ENCODE measurements at places on chromosomes 16 and 17.

DNA sequence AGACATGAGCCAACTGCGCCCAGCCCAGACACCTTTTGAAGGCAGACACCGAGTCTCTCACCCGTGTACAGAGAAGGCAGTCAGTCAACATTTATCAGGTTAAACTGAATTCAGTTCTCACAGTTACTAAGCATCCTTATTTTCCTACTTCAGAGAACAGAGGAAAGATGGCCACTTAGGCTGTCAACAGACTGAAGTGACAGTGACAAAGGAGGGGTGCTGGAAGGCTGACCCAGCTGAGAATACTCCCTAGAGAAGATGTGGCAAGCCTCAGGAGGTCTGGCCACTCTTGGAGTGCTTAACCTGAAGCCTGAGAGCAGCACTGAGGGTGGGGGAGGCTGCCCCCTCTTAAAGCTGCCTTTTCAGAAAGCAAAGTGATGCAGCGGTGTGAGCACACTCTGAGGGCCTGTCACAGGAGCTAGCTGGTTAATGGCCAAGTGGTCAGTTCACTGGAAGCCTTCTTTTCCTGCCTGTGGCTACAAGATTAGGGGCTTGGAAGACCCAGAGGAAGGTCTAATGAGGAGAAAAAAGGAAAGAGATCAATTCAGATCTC is 51.0 kb upstream of the SREBF1 start:
- DNase-seq: no peak

DNA sequence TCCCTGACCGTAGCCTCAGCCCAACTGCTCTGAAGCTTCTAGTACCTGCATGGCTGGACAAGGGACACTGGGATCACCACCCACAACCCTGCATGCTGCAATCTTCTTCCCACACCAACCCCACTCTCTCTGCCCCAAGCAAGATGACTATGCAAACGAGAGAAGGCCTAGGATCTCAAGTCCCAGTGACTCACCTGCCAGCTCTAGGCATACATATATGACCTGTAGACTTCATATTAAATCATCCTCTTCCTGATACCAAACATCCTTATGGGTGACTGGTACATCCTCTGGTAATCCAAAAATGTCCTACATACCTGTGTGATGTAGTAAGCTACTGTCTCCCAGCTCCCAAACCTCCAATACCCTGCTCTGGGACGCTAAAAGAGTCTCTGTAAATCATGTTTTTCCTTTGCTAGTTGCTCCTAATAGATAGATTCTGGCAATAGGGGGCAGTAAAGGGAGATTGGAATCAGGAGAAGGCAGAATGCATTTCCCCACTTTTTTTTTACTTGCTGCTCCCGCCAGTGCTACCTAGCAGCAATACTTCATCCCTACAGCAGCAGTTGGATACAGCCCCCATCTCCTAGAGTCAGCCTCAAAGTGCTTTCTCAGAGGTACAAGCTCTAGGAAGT is 43.4 kb upstream of the SOX9 start:
- DNase-seq: no peak

DNA sequence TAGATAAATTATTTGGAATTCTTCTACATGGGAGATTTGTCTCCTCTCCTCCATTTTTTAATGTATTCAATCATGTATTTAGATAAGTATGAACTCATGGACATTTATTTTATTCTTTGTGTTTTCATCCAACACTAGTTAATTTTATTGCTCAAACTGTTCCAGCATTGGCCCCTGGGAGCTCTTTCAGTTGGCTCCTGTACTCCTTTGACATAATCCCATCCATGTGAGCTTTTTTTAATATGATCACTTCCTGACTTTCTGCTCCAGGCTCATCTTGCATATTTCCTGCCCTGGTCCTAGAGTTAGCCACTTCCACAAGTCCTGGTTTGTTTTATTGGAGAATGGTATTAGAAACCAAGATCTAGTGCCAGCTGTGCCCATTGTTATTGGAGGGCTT is 419.0 kb upstream of the CDH11 start:
- DNase-seq: no peak

GRCh38 chr17:32684087-32684958 is 192.6 kb downstream of the MYO1D start:
- no peak for DNase-seq

GRCh38 chr16:87207965-87208364 is 109.2 kb downstream of the C16orf95 start:
- no peak for DNase-seq

All from cerebellum (tissue), 4 donors.